Right lobe of liver (tissue), 6 donors: ENCODE measurements at places on chromosomes 3 and 15. TPM values are rescaled to one million over a fixed set of nuclear protein-coding genes. Genes with fewer than 3 reads are reported as not detected.

Gene PEX5L
- not detected for total RNA-seq

Gene ZNF620
- 1.4 TPM for total RNA-seq

Gene LMAN1L
- not detected for total RNA-seq

Gene CADPS
- total RNA-seq: not detected

Gene SCN11A
- 0.31 TPM for total RNA-seq

DNA sequence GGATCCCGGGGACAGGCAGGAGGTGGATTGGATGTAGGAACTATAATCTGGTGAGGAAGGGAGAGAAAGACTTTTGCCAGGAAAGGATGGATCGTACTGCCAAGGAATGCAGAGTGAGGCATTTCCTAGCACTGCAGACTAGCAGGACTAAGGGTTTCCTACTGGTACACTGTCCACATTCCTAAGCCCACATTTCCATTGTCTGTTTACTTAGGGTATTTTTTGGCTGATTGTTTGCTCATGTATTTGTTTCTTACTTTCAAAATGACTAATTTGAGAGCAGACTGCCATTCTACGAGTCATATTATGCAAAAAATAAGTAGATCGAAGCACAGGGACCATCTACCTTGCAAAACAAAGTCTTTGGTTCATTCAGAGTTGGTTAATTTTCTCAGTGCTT, 1029.5 kb upstream of the NR2F2 start:
- no peak overlapping the region for H3K27ac ChIP-seq
- H3K36me3 ChIP-seq: no peaks in the 10 kb centered on the region
- DNase-seq: no peak
- no peak overlapping the region for H3K4me3 ChIP-seq
- H3K4me1 ChIP-seq: no peaks in the 10 kb centered on the region

- no peak for DNase-seq
- peak overlapping the region; percentile 79 for H3K4me3 ChIP-seq
- peak overlapping the region; percentile 49 for H3K27ac ChIP-seq
- H3K36me3 ChIP-seq: no peaks in the 10 kb centered on the region
These were observed 639 bp downstream of the NIPA1 start for GRCh38 chr15:22786868-22787698.

DNA sequence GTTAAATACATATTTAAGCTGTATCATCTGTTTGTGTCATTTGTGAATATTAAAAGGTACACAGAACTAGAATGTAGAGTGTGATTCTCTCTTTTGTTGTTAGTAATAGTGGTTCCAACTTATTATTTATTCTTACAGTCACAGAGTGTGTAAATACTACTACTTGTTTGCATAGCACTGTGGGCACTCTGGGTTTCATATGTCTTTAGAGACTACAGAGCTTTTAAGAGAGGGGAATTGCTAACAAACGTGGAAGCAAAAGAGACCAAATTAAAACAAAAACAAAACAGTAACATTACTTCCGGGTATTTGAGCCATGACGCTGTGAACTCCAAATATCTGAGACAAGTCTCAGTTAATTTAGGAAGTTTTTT, 828.0 kb upstream of the DPPA4 start:
- H3K27ac ChIP-seq: no peak overlapping the region
- H3K27me3 ChIP-seq: no peaks in the 10 kb centered on the region
- H3K36me3 ChIP-seq: no peaks in the 10 kb centered on the region
- no peak overlapping the region for H3K4me3 ChIP-seq

GRCh38 chr3:14227856-14228255, 49.2 kb downstream of the LSM3 start:
- no peaks in the 10 kb centered on the region for H3K27me3 ChIP-seq
- H3K4me3 ChIP-seq: no peak overlapping the region
- no peaks in the 10 kb centered on the region for H3K4me1 ChIP-seq
- no peak for DNase-seq
- no peak overlapping the region for H3K27ac ChIP-seq
- no peaks in the 10 kb centered on the region for H3K36me3 ChIP-seq

DNA sequence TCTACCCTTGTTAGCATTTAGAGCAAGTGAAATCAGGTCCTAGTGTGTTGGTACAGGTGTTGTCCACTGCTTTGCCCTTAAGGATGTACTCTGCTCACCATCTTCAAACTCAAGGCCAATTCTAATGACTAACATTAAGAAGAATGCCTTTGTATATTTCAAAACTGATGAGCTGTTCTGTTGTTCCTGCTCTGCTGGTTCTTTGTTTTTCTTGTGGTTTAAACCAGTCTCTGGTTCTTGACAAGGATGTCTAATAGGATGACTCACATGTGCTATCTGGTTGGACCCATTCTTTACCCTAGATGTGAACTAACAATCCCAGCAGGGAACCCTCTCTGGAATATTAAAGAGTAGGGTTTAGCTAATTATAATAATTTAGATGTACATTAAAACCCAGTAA, 17.3 kb downstream of the ABHD5 start:
- H3K27me3 ChIP-seq: no peaks in the 10 kb centered on the region
- H3K4me3 ChIP-seq: no peak overlapping the region
- peaks cover 3% of the 10 kb centered on the region for H3K36me3 ChIP-seq
- H3K4me1 ChIP-seq: no peaks in the 10 kb centered on the region
- DNase-seq: no peak

DNA sequence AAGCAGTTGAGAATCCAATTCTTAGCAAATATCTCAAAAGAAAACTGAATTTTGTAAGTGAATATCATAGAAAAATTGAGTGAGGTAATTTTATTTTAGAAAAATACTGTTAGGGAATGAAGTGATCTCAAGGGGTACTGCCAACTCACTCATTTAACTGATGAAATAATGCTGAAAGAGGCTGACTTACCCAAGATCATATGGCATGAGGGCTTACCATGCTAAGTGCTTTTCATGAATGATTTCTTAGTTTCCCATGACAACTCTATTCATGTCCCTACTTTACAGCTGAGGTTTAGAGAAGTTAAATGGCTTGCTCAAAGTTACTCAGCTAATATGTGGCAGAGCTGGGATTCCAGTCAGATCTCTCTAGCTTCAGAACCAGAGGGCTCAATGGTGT, 30.6 kb downstream of the CCDC14 start:
- no peaks in the 10 kb centered on the region for H3K27me3 ChIP-seq
- peaks cover 10% of the 10 kb centered on the region for H3K36me3 ChIP-seq
- H3K4me3 ChIP-seq: no peak overlapping the region
- H3K27ac ChIP-seq: no peak overlapping the region
